Stimulated activated naive CD8-positive, alpha-beta T cell treated with anti-CD3 and anti-CD28 coated beads, Interleukin-15, Interleukin-2, amounts not matched to agents 100 U/mL and 50 U/mL, for 24 hours (primary cell): ENCODE measurements at places on chromosomes 2 and 18.
A peak's percentile ranks its signal among the peaks of the same experiment; 100 is the strongest.

- DNase-seq = no peak
Observed at GRCh38 chr2:195473862-195474261, 183.2 kb upstream of the SLC39A10 start.

DNA sequence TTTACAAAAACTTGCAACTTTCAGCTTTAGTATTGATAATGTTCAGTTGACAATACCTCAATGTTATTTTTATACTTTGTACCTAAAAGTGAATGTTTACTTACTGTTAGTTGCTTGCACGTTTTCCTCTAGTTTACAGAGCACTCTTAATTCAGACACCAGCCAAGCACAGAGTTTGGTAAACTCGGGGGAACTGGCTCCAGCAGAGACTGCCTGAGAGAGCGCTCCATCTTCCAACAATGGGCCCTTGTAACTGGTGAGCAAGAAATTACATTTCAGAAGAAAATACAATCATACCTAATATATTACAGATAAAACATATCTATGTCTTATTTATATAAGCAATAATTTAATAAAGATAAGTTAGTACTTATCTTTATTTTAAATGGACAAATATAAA is 3.7 kb downstream of the FAM98A start:
- no peak for DNase-seq

GRCh38 chr2:197888321-197888720 is 83.9 kb downstream of the PLCL1 start:
- DNase-seq = no peak

DNA sequence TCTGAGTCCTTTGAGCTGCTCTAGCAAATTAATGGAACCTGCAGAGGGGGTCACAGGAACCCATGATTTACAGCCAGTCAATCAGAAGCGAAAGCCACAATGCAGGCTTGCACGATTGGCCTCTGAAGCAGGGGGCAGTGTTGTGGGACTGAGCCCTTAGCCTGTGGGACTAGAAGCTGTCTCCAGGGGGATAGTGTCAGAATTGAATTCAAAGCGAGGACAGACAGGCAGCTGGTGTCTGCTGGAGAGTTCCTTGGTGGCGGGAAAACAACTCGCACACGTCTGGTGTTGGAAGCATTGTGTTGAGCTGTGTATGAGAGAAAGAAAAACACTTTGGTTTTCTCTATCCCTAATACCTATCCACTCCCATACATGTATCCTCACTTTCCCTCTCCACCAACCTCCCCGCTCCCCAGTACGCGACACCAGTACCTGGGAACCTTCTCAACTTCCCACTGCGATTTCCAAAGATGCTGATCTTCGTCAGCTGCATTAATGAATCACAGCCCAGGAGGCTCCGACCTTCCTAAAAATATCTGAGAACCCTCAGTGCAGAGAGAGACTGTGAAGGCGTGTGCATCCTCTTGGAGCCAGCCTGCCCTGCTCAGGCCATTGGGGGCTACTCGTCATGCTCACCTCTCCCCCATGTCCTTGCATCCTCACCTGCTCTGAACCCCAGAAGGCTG is 88.2 kb downstream of the HS1BP3 start:
- DNase-seq = no peak

DNA sequence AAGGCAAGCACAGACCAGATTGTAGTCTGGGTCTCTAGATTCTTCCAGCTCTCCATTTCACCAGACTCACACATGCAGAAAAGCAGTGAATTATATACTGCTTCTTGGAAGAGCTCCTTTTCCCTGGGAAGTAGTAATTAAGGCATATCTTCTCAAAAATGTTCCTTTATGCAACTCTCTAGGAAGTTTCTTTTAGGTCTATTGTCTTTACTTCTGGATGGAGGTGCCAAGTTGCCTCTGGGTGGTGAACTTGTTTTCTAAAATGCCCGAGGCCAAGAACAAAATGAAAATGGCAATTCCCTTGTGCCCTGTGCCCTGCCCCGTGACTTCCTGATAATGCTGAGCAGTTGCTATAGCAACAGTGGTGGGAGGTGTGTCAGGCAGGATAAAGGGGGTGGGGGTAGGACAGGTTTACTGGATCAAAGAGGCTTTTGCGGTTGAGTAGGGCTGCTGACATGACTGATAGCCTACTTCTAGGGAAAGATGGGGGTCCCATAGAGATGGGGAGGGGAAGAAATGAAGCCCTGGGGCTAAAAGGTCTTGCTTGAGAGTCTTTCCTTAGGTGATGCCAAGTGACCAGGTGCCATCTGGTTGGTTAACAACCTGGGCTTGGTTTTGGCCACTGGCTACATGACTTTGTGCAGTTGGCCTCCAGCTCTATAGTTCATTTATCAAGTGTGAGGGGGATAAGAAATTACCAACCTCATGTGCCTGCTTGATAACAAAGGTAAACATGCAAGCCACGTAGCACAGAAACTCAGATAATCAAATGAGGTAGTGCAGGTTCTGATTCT is 11.8 kb downstream of the IGFBP2 start:
- DNase-seq = no peak

DNA sequence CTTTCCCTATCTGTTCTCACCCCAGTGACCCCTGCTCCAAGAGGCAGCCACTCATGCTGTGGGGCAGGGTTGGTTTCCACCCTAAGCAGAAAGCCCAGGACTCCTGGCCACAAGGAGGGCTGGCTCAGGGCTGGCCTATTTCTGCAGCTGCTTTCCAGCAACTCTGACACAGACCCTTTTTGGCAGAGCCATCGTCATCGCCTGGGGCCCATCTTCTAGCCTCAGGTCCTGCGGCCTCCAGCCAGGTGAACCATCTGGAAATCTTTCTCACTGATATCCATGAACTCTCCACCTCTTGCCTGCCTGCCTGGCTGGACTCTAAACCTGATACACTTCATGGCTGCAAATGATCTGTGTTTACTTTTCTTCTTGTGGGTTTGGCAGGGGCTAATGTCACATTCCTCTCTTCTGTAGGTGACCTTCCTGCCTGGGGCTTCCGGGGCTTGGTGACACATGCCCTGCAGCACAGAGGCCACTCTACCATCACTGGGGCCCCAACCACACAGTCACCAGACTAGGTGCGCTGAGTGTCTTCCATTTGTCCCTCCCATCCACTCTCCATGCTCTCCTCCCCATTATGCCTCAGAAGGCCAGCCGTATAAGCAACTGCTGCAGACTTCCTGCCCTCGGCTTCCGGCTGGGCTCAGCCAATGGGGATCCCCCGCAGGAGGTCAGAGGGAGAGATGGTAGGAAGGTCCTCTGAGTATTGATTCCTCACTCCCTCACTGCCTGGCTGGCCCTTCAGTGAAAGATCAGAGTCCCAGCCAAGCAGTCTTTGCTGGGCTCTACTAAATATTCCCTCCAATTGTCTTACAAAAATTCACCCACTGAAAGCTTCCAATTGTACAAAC is 9.7 kb upstream of the COPS8 start:
- DNase-seq = no peak

GRCh38 chr2:153715218-153715850 is 156.4 kb upstream of the GALNT13 start:
- DNase-seq = no peak

DNA sequence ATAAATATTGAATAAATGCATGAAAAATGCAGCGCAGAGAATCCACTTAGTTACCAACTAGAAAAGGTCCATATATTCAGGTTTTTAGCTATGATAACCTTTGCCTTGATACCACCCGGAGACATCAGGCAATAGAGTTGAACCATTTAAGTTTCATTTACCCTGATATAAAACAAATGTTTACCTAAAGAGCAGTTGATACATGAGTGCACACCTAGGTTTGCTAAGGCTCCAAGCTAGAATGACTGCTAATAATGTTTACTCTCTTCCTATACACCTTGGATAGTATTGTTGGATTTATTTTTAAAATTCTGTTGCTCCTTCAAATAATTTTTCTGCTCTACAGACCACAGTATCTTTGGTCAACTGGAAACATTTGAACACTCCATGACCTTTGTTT is 1463.6 kb downstream of the LRP1B start:
- no peak for DNase-seq

- no peak for DNase-seq
Observed at GRCh38 chr18:12233378-12233777, 20.8 kb upstream of the CIDEA start.

- DNase-seq = no peak
Observed at GRCh38 chr2:30236591-30237238, 5.4 kb downstream of the LBH start.

- DNase-seq = peak; percentile 54
Observed at GRCh38 chr2:68943581-68944568, 8.8 kb downstream of the GKN2 start.

DNA sequence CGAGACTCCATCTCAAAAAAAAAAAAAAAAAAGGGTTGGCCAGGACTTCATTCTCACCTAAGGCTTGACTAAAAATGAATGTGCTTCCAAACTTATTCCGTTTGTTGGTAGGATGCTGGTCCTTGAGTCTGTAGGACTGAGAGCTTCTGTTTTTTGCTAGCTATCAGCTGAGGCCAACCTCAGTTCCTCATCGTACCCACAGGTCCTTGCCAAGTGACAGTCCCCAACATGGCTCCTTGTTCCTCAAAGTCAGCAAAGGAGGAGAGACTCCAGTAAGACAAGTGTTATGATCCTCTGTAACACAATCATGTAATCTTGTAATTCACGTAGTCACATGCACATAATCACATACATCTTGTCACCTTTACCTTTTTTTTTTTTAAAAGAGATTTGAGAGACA is 37.0 kb downstream of the HAUS1 start:
- DNase-seq = no peak

GRCh38 chr2:79996709-79997108 is 307.8 kb downstream of the LRRTM1 start:
- no peak for DNase-seq

GRCh38 chr2:204849892-204850291 is 304.6 kb downstream of the PARD3B start:
- DNase-seq = no peak

GRCh38 chr2:190526105-190526750 is 8.3 kb downstream of the NEMP2 start:
- DNase-seq = no peak

- peak; percentile 16 for DNase-seq
Observed at GRCh38 chr2:159201360-159202063, 85.0 kb downstream of the WDSUB1 start.

DNA sequence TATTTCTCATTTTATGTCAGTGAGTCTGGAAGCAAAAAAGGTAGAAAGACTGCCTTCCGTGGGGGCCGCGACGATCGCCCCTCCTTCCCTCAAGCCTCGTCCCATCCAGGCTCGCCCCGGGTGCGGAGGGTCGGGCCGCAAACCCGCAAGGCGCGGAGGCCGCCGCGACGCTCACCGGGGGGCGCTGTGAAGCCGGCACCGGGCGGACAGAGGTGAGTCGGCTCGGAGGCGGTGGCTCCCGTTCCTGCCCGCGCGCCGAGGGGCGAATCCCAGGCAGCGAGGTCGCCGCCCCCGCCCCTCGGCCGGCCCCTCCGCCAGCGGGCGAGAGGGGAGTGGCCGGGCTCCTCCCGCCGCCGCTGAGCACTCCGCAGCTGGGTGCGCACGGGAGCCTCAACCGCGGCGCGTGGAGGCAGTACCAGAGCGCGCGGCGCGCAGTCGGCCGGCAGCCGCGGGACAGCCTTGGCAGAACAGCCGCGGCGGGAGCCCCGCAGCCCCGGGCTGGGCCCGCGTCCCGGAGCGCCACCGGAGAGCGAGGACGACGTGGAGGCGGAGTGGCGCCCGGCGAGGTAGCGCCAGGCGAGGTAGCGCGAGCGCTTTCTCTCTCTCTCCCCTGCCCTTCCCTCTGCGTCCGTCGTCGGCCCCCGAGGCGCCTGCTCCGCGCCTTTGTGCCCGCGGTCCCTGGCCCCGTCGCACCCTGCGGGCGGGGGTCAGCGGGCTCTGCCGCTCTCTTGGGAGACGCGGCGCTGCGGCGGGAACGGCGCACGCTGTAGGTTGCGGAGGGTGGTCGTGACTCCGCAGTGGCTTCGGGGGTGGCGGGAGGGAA is at the start of gene MYO1B:
MYO1B (plus strand) TSS at position 359 of the 823 bp plus-strand sequence. CDS start 31,492 bp downstream, outside the sequence.
- peak; percentile 82 for DNase-seq

DNA sequence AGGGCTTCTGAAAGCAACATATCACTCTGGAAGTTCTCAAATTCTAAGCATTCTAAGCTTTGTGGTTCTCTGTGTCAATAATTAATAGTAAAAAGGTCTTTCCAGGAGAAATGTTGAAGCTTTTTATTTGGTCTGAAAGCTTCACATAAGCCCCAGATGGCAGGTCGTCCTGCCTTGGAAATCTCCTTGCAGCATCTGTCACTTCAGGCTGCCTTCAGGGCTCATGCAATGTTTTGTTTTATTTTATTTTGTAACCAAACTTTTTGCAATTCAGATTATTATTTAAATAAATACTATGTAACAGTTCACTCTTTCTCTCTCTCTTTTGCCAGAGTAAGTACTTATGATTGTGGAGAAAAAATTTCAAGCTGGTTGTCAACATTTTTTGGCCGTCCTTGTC is 46.7 kb upstream of the FHOD3 start:
- DNase-seq = no peak

DNA sequence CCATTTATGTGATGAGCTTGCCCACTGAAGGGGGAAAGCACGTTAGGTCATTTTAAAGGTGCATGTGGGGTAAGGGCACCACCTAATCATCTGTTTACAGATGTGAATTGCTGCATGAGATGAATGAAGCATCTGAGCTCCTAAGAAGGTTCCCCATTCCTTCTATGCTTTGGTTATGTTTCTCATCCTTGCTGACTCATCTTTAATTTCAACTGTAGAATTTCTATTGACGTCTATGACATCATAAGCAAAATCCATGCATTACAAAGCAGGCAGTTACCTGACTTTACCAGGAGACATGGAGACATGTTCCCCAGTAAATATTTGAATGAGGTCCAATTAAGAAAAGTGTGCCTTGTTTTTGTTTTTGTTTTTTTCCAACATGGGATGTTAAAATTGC is 2.8 kb downstream of the SNTG2 start:
- DNase-seq = no peak

GRCh38 chr18:3703732-3704176 is 253.8 kb downstream of the TGIF1 start:
- peak; percentile 23 for DNase-seq

- no peak for DNase-seq
Observed at GRCh38 chr2:205903549-205904129, 182.3 kb downstream of the INO80D start.

DNA sequence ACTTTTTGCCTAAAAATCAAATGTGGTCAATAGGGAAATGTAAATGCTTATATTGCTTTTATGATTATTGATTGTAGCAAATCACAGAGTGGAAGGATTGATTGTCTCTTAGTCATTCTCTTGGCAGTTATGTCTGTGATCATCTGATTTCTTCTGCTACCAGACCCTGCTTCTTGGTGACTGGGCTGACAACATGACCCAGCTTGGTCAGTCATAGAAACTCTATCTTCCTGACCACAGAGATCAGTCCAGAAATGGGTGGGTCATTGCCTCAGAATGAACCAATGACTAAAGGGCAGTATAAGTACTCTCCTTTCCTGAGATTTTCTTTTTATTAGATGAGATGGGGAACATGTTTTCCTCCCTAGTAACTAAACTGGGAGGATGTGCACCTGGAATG is 87.6 kb downstream of the MAIP1 start:
- DNase-seq = no peak
